ENCODE measurements at places on chromosomes 12 and 14.

DNA sequence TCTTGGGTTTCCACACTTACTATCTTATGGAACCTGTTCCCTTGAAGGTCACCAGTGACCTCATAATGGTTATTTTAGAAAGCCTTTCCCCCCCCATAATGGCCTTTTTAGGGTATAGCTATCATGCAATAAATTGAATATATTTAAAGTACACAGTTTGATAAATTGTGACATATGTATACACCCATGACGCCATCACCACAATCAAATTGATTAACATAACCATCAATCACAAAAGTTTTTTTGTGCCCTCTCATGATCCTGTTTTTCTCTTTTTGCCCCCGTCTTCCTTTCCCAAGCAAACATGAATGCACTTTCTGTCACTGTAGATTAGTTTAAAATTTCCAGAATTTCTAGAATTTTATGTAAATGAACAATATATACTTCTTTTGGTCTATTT, 28.7 kb upstream of the OR4E1 start:
- no peak for DNase-seq

GRCh38 chr14:49975276-49975675, 82.4 kb downstream of the ARF6 start:
- DNase-seq = no peak

DNA sequence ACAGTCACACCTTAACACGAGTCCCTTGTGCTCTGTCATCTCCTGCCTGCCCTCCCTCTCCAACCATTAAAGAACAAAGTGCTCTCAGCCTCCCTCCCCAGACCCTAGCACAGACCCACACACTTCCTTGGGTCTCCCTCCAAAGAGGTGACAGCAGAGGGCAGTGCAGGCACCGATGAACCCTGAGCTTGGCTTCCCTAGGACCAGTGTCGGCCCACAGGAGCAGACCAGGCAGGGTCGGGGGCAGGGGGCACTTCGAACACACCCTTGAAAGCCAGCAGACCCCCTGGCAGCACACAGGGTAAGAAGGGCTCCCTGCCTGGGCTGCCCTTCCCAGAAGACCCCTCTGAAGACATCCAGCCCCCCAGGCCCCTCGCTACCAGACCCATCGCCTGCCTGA, 7.0 kb downstream of the CDK2AP1 start:
- DNase-seq = no peak

GRCh38 chr12:132853285-132854092, 24.8 kb upstream of the GOLGA3 start:
- DNase-seq = no peak

DNA sequence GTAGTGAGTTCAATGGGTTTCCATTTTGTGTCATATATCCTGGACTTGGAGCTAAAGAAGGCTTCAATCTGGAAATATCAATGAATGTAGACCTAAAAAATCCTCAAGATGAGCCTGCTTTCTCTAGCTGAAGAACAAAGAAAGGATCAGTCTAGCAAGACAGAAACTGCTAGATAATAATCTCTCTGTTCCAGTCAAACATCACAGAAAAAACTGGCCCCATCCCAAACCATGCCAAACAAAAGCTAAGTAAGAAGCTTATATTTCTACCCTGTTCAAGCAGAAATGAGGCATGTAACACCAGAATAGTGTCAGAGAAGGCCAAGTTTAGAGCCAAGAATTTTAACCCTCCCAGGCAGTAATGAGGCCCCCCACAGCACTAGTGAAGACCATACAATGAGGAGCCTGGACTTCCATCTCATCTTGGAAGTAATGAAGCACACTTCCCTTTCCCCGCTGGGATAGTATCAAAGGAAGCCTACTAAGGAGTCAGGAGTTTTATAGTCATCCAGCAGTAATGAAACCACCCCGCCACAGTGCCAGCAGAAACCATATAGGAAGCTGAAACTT, 95.8 kb downstream of the NELL2 start:
- no peak for DNase-seq

- peak; percentile 19 for DNase-seq
These were observed 89.8 kb downstream of the PDZRN4 start for GRCh38 chr12:41277946-41278267.

- DNase-seq = no peak
These were observed 170.3 kb downstream of the GRIN2B start for GRCh38 chr12:13811061-13811460.

Measured in NCI-H1417 treated with DMSO at 0.1 percent for 48 hours (cell line).